ENCODE measurements at places on chromosomes 3 and 15.

DNA sequence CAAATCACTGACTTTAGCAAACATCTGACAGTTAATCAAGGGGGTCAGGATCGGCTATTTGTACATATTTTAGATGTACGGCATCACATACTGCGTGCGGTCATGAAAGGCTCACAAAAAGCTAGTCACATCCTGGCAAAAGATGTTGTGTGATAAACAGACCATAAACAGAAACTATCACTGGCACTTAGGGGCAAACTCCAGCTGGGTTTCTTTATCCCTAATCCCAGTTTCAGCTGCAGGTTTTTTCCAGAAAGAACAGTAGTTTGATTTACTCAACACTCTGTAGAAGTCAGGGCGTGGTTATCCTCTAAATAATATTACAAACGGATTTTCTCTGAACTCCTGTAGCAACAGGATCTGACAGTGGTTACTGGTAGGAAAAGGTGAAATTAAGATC lies 112.4 kb upstream of the BHLHE40 start:
- DNase-seq = no peak

GRCh38 chr3:190446573-190447279 lies 3.0 kb downstream of the TMEM207 start:
- DNase-seq = no peak

DNA sequence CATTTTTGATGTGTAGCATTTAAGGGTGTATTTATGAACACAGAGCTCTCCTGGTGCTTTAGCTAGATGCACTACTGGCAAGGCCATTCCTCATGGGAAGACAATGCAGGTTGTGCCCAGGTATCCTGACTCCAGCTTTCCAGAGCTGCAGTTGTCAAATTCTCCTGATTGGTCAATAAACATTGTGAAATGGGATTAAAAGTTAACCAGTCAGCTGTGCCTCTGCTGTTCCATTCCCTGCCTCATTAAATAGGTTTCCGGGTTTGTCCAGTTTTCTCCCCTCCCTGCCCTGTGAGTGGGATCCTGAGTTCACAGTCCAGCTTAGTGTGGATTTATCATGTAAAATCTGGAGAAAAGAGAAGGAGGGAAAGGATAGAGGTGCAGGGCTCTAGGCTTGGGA lies 207.3 kb downstream of the SQOR start:
- no peak for DNase-seq

DNA sequence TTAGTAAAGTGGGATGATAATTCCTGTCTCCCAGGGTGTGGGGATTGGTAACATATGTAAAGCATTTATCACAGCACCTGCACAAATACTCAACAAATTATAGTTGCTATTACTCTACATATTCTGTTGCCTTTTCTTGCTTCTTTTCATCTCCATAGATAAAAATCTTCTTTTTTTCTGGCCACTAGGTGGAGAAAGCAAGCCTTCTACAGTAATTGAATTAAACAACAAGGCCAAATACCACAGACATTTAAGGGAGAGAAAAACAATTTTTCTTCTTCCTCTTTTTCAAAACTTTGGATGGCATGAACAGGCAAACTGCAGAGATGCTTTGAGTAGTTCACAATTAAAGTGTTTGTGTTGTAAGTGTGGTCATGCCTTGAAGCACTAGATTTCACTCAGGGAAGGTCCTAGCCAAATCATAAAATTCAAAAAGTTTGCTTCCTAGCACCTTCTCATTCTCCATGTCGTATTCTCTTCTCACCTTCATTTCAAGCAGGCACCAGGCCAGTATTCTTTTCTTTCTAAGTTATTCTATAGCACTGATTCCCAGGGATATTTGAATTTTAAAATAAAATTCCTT lies 493.4 kb upstream of the TGFBR2 start:
- DNase-seq = no peak

DNA sequence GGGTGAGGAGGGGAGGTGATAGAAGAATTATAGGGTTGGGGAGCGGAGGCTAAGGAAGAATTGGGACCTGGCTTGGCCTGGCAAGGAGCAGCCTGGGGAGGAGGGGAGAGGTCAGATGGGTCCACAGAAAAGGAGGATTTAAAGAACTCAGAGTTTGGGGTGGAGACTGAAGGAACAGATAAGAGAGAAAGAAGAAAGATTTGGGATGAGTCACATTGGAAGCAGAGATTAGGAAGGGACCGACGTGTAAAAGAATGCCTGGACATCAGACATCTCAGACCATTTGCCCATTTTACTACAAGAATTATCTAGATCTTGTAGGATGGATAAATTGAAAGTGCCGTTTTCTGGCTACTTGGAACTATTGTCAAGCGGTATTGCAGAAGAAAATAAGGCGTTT lies 10.4 kb downstream of the TCAIM start:
- no peak for DNase-seq

- no peak for DNase-seq
Measured at GRCh38 chr3:190150681-190151080, 30.0 kb upstream of the P3H2 start.

DNA sequence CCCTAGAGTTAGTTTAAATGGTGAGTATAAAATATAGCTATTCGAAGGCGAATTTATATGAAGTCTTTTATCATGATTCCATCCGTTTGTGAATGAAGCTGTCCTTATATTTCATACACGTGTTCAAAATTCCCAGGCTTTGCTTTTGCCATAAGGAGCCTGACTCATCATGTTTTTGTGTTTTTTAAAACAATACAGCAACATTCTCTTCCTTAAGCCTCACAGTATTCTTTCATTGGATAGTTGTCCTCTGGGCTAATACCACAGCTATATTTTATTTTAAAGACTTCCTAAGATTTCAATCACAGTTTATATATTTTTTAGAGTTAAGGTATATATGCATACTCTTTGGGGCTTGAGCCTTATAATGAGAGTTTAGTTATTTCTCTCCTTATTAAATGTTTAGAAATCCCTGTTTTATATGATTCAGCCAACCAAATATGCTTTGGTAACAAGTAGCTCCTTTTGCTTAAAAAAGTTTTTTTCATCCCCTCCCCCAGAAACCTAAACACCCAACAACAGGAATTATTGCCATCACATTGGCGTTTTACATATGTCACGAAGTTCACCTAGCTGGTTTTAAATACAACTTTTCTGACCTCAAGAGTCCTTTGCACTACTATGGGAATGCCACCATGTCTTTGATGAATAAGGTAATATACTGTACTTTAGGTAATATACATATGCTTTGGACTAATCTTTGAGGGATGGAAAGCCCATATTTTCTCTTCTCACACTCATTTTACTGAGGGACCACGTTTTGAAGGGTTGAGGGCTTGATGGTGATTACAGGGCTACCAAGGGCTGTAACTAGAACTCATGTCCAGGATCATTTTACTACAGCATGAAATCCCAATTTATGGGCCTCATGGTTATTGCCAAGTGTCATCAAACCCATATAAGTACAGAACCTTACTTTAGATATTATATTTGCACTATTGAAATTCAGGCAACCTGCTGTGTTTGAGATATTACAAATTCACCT lies 28.5 kb downstream of the ST3GAL6 start:
- DNase-seq = no peak

- DNase-seq = peak; percentile 59
Measured at GRCh38 chr3:46208167-46208704, at the start of gene CCR1. Gene CCR1, minus strand, starts transcription at chr3:46208313. Its CDS starts 4,000 bp downstream, at chr3:46204313.

DNA sequence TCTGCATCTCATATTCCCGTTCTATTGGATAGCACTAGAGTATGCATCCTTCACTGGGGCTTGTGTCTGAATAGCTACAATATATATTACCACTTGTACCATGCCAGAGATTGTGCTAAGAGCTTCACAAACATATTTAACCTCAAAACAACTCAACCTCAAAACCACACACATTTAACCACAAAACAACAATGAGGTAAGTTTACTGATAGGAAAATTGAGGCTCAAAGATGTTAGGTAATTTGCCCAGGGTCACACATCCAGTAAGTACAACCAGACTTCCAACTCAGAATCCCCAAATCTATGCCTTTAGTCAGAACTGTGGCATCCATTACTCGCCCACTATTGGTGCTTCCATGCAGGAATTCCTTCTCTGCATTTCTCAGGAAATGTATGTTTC lies 220.0 kb downstream of the FAM43A start:
- no peak for DNase-seq

GRCh38 chr3:191123231-191123630 lies 75.8 kb upstream of the OSTN start:
- no peak for DNase-seq

DNA sequence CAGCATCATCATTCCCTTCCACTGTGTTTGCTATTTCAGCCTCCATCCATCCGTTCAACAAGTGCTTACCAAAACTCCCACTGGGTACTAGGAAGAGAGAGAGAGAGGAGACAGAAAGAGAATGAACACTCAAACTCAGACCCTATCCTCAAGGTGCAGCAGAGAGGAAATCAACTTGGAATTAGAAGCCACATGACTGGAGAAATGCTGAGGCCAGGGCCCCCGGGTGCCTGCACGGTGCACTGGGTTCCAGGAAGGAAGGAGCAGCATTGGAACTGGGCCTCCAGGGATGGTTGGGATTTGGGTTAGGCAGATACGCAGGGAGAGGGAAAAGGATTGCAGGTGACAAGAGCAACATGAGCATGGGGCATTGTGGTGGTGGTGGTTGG lies 30.0 kb downstream of the CORO2B start:
- DNase-seq = no peak

DNA sequence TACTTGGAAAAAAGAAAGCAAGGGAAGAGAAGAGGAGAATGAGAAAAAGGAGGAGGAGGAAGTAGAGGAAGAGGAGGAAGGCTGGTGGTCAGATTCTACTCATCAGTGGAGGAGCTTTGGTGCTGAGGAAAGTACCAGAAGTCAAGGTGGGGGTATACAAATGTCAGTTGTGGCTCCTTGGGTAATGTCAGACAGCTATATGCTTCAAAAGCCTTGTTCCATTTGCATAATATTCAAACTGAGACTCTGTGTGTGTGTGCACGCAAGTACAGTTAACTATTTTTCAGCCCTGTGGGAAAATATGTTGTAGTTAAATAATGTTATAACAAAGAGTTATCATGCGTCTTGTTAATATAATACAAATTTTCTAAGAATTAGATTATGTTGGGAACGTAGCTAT lies 609.7 kb downstream of the PDCD6IP start:
- DNase-seq = no peak

DNA sequence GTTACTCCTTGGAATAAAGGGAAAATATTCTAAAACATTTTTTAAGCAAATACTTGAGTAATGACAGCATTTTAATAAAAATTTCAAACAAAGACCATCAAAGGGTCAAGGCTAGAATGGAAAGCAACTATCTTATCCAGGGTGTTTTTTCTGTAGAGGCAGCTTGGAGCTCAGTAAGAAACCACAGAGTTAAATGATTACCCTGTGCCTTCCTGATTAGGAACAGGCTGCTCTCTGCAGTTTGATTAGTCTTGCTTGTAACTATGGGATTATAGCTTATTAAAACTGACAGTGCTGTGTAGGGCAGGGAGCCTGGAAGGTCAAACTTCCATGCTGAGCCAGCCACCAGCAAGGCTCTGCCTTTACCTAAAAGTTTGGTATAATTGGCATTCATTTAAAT lies 33.1 kb downstream of the QTRT2 start:
- no peak for DNase-seq

DNA sequence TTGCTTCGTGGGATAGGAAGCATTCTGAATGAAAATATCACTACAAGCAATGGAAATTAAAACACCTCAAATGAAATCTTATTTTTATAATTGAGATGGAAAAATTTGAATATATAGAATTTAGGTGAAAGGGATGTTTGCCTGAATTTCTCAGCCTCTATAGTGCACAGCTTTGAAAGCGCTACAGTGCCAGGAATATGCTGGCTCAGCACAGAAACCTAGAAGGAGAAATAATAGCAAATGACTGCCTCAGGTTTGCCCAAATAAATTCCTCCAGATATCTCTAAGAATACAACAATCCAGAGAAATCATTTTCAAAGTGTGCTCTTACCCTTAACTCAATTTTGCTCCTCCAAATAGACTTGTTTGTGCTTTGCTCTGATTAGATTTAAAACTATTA lies 141.1 kb upstream of the ZNF385D start:
- DNase-seq = no peak

DNA sequence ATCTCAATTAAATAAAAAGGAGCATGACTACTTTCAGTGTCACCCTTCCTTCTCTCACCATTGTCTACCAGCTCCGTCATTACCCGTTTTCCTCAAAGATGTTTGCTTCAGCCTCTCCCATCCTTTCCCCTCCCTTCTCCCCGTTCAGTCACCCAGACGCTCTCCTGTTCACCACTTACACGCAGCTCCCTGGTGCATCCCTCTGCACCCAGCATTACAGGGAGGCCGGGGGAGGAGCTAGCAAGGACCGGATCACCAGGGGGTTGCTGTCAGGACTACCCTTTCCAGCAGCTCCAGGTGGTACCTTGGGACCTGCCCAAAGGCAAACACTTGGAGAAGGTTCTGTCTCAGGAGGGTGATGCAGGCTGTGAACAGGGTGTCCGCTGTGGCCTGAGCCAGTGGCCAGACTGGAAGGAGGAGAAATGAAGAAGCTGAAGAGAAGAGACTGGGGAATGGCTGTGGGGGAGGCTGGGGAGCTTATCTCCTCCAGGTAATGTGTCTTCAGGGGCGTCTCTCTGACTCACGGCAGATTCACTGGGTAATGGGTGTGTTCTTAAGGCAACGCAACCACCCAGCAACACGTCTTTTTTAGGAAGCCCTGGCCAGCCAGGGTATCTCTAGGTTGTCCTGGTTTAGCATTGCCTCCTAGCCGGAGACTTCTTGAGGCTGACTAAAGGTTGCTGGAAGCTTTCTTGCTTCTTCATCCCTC lies 21.8 kb upstream of the BDH1 start:
- DNase-seq = no peak

- DNase-seq = peak; percentile 36
Measured at GRCh38 chr15:101266787-101267186, 10.5 kb downstream of the SELENOS start.

- DNase-seq = no peak
Measured at GRCh38 chr3:130259166-130259874, 86.2 kb upstream of the COL6A5 start.

GRCh38 chr3:70753572-70753971 lies 441.1 kb upstream of the MDFIC2 start:
- no peak for DNase-seq

- no peak for DNase-seq
Measured at GRCh38 chr3:100396967-100397366, 3.9 kb downstream of the TOMM70 start.

DNA sequence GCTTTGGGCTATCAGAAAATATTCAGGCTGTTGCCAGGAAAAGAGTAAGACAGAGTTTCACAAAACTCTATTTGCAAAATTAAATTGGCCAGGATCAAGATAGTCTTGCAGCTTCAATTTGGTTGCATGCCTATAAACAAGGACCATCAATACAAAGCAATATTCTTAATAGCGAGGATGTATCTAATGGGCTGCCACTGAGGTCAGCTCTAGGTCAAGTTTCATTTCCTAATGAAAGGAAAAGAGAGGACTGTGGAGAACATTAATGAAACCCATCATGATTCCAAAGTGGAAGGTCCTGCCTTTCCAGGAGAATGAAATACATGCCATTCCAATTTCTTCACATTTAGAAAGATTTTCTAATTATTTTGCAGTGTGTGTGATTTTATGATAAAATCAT lies 273.5 kb downstream of the AGBL1 start:
- DNase-seq = no peak

GRCh38 chr15:31311735-31312619 lies 14.7 kb upstream of the KLF13 start:
- peak; percentile 39 for DNase-seq

- DNase-seq = no peak
Measured at GRCh38 chr15:78727561-78727960, 83.7 kb downstream of the ADAMTS7 start.

Measured in ecto neural progenitor cell (in vitro differentiated cells).